Right hindlimb (tissue), 1 donor: ENCODE measurements at places on chromosomes 13 and 19.

- no peak for DNase-seq
Observed at GRCh38 chr13:35473802-35474201, 2.7 kb downstream of the MAB21L1 start.

DNA sequence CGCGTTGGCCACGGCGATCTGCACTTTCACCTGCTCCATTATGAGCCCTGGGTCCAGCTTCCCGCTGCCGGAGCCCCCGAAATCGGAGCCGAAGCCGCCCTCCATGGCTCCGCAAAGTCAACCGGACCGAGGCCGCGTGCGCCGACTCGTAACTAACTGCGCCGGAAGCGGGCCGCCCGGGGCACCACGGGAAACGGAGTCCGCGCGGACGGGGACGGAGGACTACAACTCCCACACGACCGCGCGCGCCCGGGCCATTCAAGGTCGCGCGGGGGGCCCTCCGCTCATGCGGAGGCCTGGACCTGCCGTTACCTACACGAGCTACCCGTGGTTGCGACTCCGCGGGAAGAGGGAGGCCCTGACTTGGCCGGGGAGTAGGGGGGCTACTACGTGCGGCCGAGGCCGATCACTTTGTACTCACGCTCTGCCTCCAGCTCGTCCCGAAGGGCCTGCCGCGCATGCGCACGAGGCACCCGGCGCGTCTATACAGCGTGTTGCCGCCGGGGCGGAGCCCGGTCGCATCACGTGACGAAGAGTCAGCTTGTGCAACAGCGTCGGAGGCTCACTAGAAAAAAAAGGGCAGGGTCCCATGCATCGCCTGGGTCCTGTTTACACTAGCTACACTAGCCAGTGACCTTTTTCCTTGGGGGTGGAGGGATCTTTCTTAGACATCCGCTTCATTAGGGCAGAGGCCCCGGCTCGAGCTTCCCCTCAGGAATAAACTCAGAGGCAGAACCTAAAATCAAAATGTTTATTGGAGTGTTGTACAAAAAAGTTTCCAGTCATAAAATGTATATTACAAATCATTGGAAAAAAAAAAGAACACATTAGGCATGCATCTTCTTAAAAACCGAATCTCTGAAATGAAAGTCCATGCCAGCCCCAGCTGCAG lies at the start of gene TIMM13:
TIMM13 (minus strand) TSS at position 158 of the 892 bp plus-strand sequence; CDS start at position 105, 53 bp downstream.
- DNase-seq: peak; percentile 98

- no peak for DNase-seq
Observed at GRCh38 chr13:50998326-50998725, 88.7 kb downstream of the RNASEH2B start.

- DNase-seq: no peak
Observed at GRCh38 chr19:47996230-47996727, 1.8 kb downstream of the ELSPBP1 start.

GRCh38 chr13:21673789-21674489 lies 3.1 kb downstream of the FGF9 start:
- DNase-seq: peak; percentile 62

- no peak for DNase-seq
Observed at GRCh38 chr13:60230593-60230992, 66.9 kb upstream of the DIAPH3 start.
